WTC11 (cell line): ENCODE measurements at places on chromosomes 16 and 17.

DNA sequence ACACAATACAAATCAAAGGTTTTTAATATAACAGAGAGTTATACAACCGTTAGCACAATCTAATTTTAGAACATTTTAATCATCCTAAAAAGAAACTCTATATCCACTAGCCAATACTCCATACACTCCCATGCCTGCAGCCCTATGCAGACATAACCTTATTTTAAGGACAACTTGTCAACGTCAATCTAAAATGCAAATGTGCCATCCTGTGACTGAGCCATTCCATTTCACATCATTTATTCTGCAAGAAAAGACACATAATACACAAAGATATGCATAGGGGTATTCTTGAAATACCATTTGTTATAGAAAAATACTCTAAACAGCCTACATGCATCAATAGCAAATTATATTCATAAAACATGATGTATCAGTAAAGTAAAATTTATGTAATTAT is 106.7 kb downstream of the CEP112 start:
- peaks cover 24% of the 10 kb centered on the region for H3K36me3 ChIP-seq
- no peak overlapping the region for H3K4me3 ChIP-seq
- peaks cover 2% of the 10 kb centered on the region; the same call in 1 of the 2 replicates for H3K4me1 ChIP-seq
- no peak for DNase-seq
- H3K27me3 ChIP-seq = no peaks in the 10 kb centered on the region

- H3K4me1 ChIP-seq = peaks cover 7% of the 10 kb centered on the region
- DNase-seq = no peak
- no peaks in the 10 kb centered on the region for H3K36me3 ChIP-seq
- no peaks in the 10 kb centered on the region for H3K27me3 ChIP-seq
- no peak overlapping the region for H3K4me3 ChIP-seq
Observed at GRCh38 chr16:59859676-59860402, 1125.7 kb upstream of the GOT2 start.

DNA sequence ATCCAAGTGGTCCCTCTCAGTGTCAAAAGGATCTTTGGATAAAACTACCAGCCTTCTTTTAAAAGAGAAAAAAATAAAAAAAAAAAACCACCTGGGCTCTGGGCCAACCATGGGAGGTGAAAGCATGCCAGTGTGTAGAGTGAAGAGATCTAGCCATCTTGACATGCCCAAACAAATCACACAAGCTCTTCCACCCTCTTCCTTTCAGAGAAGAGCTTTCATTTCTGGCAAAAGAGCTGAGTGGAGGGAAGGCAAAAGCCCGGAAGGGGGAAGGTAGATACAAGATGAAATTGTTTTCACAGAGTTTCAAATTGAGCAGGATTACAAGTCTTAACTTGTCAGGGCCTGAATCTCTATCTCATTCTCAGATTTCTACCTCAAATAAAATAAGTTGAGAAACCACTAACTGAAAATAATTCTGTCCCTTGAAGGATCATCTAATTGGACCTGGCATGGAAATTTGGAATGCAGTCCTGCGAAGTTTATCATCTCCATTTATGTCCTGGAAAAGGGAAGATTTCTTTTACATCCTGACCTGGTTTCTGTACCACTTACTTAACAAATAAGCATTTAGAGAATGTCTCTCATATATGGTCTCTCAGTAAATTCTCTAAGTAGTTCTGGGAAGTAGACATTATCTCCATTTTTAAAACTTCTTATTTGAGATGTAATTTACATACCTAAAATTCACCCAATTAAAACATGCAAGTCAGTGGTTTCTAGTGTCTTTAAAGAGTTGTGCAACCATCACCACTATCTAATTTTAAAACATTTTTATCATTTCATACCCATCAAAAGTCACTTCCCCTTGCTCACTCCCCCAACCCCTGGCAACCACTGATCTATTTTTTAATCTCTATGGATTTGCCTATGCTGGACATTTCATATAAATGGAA is 93.7 kb downstream of the TANGO6 start:
- peak overlapping the region; percentile 84; the same call in 1 of the 2 replicates for H3K27ac ChIP-seq
- no peak overlapping the region for H3K4me3 ChIP-seq
- peaks cover 5% of the 10 kb centered on the region; the same call in 1 of the 2 replicates for H3K4me1 ChIP-seq
- H3K36me3 ChIP-seq = peaks cover 25% of the 10 kb centered on the region
- no peaks in the 10 kb centered on the region for H3K27me3 ChIP-seq

DNA sequence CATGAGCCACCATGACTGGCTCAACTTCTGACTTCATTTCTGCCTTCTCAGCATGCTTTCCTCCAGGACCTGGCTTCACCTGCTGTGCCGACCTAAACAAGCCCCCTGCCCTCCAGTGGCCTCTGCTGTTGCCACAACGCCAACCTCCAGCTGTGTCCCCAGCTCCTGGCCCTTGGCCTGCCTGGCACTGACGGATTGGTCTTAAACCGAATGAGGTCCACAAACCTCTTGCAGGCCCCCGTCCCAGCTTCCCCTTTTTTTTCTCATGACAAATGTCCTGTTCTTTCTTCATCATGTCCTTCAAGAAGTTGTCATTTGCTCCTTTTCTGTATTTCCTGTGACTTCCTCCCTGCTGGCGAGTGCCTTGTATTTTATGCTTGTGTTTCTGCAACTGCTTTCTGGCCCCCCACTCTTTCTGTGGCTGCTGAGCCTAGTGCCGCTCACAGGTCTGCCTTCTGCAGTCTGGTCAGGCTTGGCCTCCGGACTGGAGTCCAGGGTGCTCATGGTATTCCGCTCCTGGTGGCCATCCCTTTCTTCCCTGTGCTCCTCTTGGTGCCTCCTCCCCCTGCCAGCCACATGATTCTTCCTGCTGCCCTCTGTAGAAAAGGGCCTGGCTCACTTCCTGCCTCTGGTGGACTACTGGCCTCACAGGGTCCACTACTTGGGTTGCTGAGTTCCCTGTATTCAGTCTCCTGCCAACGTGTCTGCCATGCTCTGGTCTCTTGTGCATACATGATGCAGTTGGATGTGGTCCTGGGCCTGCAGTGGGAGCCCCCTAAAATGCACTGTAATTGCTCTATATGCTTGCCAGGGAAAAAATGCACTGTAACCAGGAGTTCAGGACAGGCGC is 2.9 kb downstream of the ATP6V0C start:
- no peak for DNase-seq
- peak overlapping the region; percentile 79; the same call in 1 of the 2 replicates for H3K27ac ChIP-seq
- peaks cover 4% of the 10 kb centered on the region for H3K27me3 ChIP-seq
- H3K4me1 ChIP-seq = peaks cover 41% of the 10 kb centered on the region

DNA sequence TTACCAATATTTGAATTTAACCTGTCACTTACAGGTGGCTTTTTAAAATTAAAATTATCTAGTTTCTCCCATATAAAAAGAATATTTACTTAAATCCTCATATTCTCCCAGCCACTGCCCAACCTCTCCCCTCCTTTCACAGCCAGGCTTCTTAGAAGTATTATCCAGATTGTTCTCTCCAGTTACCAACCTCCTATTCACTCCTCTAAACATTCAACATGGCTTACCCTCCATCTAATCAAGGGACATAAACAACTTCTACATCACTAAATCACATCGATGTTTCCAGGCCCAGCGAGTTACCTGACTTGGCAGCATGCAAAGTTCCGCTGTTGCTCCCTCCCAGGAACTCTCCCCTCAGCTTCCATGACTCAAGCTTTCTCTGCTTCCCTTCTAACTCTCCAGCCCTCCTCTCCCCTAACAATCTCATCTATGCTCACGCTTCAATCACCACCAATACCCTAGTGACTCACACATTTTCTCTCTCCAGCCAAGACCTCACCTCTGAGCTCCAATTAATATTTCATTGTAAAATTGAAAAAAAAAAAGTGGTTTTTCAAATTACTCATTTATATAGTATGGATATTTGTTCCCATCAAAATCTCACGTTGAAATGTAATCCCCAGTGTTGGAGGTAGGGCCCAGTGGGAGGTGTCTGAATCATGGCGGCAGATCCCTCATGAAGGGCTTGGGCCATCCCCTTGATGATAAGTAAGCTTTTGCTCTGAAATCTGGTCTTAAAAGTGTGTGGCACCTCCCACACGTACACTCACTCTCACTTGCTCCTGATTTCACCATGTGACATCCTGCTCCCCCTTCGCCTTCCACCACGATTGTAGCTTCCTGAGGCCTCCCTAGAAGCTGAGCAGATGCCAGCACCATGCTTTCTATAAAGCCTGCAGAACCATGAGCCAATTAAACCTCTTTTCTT is 88.5 kb downstream of the HELZ start:
- DNase-seq = no peak
- H3K27ac ChIP-seq = peak overlapping the region; percentile 55
- H3K27me3 ChIP-seq = no peaks in the 10 kb centered on the region

- H3K27ac ChIP-seq = no peak overlapping the region
- peaks cover 10% of the 10 kb centered on the region for H3K4me1 ChIP-seq
- H3K36me3 ChIP-seq = peaks cover 4% of the 10 kb centered on the region; the same call in 1 of the 2 replicates
- no peak overlapping the region for H3K4me3 ChIP-seq
- DNase-seq = no peak
Observed at GRCh38 chr17:12856416-12856815, 67.1 kb downstream of the ARHGAP44 start.
